CD8-positive, alpha-beta memory T cell (primary cell): ENCODE measurements at places on chromosomes 5 and 9. TPM values are rescaled to one million over a fixed set of nuclear protein-coding genes. Genes with fewer than 3 reads are reported as not detected.

- no peaks in the 10 kb centered on the region for H3K27me3 ChIP-seq
- H3K4me3 ChIP-seq, result no peak overlapping the region
- no peaks in the 10 kb centered on the region for H3K4me1 ChIP-seq
- no peak for DNase-seq
Observed at GRCh38 chr9:130209422-130209821, 37.2 kb downstream of the NCS1 start.

DNA sequence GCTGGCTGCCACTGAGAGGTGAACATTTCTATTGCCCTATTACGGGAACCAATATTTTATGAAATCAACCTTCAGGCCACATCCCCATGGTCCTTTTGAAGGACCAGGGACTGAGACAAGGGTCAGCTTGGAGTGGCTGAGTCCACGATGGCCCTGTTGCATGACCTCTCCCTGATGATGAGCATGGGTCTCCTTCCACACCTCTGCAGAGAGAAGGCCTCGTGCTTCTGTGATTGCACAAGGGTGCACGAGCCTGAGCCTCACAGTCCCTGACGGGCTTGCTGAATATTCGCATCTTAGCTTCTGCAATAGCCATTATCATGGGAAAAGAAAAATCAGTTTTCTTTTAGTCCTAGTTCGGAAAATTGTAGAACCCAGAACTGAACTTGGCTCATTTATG, 255.0 kb upstream of the IRX2 start:
- H3K27me3 ChIP-seq, result no peaks in the 10 kb centered on the region
- H3K27ac ChIP-seq, result no peak overlapping the region
- no peak for DNase-seq
- H3K4me3 ChIP-seq, result no peak overlapping the region
- H3K36me3 ChIP-seq, result no peaks in the 10 kb centered on the region

DNA sequence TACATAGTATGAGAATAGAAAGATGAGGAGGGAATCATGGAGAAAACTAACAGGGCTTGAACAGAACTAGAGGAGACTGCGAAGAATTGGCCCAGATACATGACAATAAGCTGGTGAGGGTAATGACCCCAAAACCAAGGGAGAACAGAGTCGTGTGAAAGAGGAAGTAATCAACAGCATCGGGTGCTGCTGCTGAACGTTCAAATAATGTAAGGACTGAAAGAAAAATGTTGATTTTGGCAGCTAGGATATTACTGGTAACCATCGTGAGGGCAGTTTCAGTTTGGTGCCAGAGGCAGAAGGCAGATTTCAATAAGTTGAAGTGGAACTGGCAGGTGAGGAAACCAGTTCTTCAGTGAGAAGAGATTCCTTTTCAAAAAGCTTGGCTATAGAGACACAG, 66.8 kb upstream of the SMC2 start:
- H3K4me3 ChIP-seq, result no peak overlapping the region
- no peaks in the 10 kb centered on the region for H3K4me1 ChIP-seq
- no peaks in the 10 kb centered on the region for H3K36me3 ChIP-seq
- H3K27ac ChIP-seq, result no peak overlapping the region

DNA sequence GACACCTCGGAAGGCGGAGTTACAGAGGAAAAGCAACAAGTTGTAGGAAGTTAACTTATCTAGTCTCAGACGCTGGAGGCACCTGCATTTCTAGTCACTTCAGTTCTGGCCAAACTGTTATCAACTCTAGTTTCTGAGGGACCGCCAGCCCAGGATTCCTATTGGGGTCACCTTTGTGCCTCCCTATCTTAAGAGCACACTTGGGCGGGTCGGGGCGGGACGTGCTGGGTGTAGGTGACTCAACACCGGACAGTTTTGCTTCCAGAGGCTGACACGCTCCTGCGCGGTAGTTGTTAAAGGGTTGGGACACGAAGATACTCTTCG, 679 bp upstream of the KDM4C start:
- H3K4me1 ChIP-seq, result peaks cover 14% of the 10 kb centered on the region
- H3K27ac ChIP-seq, result peak overlapping the region; percentile 97
- H3K27me3 ChIP-seq, result no peaks in the 10 kb centered on the region
- DNase-seq, result peak; percentile 78

SH3GL2 gene
- total RNA-seq, result not detected

DNA sequence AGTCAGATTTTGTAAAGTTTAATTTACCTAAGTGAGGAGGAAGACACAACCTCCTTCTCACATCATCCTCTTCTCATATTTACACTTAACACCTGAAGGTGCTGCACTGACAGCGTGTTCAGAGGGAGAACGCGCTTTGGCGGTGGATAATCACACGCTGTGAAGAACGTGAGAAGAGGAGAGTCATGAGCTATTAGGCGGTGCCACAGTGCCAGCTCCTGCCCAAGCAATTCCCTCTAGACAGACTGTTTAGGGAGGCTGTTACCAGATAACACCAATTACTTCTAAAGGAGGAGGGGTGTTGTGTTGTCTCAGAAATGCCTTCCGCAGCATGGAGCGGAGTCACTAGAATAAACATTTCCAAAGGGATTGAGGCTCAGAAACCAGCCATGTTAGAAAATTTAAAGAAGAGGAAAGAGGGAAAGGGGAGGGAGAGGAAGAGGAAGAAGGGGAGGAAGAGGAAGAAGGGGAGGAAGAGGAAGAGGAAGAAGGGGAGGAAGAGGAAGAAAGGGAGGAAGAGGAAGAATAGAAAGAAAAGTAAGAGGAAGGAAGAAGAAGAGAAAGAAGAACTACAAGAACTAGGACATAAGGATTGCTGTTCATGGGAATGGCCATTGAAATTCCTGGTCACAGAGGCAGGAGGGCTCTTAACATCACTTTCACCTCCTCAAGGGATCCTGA, 37.3 kb upstream of the WWC1 start:
- DNase-seq, result no peak
- H3K4me3 ChIP-seq, result no peak overlapping the region
- H3K27ac ChIP-seq, result no peak overlapping the region
- no peaks in the 10 kb centered on the region for H3K36me3 ChIP-seq
- H3K27me3 ChIP-seq, result no peaks in the 10 kb centered on the region

GRCh38 chr5:27466959-27467358, 428.6 kb upstream of the CDH9 start:
- no peak overlapping the region for H3K4me3 ChIP-seq
- H3K4me1 ChIP-seq, result no peaks in the 10 kb centered on the region
- no peak overlapping the region for H3K27ac ChIP-seq
- H3K27me3 ChIP-seq, result no peaks in the 10 kb centered on the region
- no peaks in the 10 kb centered on the region for H3K36me3 ChIP-seq
- DNase-seq, result no peak

GRCh38 chr9:136327304-136327974, at the start of gene GPSM1:
TSS of gene GPSM1 (plus strand) at chr9:136327539. CDS start at chr9:136327696, 157 bp downstream.
- H3K27me3 ChIP-seq, result no peaks in the 10 kb centered on the region
- peak within 1 kb of the TSS; percentile 32 for H3K4me3 ChIP-seq
- H3K27ac ChIP-seq, result no peak within 1 kb of the TSS
- H3K4me1 ChIP-seq, result peaks cover 12% of the 10 kb centered on the region

GRCh38 chr5:59238126-59238902, 655.2 kb downstream of the PDE4D start:
- no peaks in the 10 kb centered on the region for H3K4me1 ChIP-seq
- H3K27me3 ChIP-seq, result no peaks in the 10 kb centered on the region
- H3K4me3 ChIP-seq, result no peak overlapping the region
- no peak for DNase-seq
- no peaks in the 10 kb centered on the region for H3K36me3 ChIP-seq

DNA sequence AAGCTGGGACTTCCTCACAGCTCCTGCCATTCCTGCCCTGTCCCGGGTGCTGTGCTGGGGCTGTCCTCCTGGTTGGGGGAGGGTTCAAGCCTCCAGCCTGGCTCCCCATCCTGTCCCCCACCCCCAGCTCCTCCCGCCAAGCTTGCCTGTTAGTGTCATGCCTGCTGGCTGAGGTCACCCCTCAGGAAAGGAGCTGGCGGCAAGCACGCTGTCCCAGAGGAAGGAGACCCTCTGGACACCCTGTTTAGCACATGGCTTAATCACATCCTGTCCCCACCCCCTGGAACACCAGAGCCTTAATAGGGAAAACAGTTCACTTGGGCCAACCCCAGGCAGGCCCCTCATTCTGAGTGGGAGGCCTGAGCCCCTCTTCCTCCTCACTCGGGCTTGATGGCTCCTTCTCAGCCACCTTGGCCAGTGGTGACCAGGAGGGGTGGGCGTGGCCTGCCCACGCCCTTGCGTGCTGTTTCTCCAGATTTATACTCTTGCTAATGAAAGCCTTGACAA, 9.2 kb upstream of the PHYHD1 start:
- no peak for DNase-seq
- H3K27me3 ChIP-seq, result no peaks in the 10 kb centered on the region
- no peak overlapping the region for H3K27ac ChIP-seq
- no peak overlapping the region for H3K4me3 ChIP-seq

- no peak overlapping the region for H3K27ac ChIP-seq
- no peaks in the 10 kb centered on the region for H3K27me3 ChIP-seq
- no peak for DNase-seq
- no peak overlapping the region for H3K4me3 ChIP-seq
- H3K36me3 ChIP-seq, result no peaks in the 10 kb centered on the region
Observed at GRCh38 chr5:56206126-56206910, 26.8 kb downstream of the ANKRD55 start.

DNA sequence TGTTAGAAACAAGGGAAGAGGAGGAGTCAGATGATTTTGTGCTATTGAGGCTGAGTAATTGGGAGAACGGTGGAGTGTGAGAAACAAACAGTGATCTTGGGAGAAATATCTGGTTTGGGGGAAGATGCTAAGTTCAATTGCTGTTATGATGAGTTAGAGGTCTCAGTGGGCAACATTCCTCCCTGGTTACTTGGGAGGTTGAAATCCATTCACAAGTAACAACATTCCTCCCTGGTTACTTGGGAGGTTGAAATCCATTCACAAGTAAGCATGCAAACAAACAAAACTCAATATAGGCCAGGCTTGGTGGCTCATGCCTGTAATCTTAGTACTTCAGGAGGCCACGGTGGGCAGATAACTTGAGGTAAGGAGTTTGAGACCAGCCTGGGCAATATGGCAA, 38.7 kb downstream of the AGXT2 start:
- no peak for DNase-seq
- H3K4me1 ChIP-seq, result no peaks in the 10 kb centered on the region
- no peaks in the 10 kb centered on the region for H3K36me3 ChIP-seq
- H3K27ac ChIP-seq, result no peak overlapping the region
- H3K4me3 ChIP-seq, result no peak overlapping the region

DNA sequence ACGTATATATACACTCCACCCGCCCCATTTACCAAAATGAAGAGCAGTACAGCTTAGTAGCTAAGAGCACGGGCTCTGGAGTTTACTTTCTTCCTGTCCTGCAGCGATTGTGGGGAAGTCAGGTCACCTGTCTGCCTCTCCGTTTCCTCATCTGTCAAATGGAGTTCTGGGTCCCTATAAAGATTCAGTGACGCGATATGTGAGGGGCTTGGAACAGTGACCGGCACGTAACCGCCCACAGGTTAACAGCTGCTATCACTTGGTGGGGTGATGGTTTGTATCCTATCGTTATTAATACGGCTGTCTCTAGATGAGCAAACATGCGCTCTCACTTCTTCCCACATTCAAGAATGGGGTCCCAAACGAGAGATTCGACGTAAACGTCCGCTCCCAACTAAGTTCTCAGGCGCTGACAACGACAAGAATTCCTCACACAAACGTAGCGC, 426 bp downstream of the FAM114A2 start:
- no peaks in the 10 kb centered on the region for H3K27me3 ChIP-seq
- DNase-seq, result peak; percentile 61
- H3K27ac ChIP-seq, result peak overlapping the region; percentile 92
- no peaks in the 10 kb centered on the region for H3K36me3 ChIP-seq

- no peak overlapping the region for H3K27ac ChIP-seq
- H3K4me1 ChIP-seq, result no peaks in the 10 kb centered on the region
- no peaks in the 10 kb centered on the region for H3K27me3 ChIP-seq
- H3K4me3 ChIP-seq, result no peak overlapping the region
Observed at GRCh38 chr5:32805971-32806638, 95.0 kb downstream of the NPR3 start.

GRCh38 chr5:75907651-75908050, 175.5 kb upstream of the SV2C start:
- no peaks in the 10 kb centered on the region for H3K36me3 ChIP-seq
- no peak overlapping the region for H3K4me3 ChIP-seq
- DNase-seq, result no peak
- H3K27me3 ChIP-seq, result no peaks in the 10 kb centered on the region

TIMD4 gene
- 1.5 TPM for total RNA-seq

SPINK7 gene
- total RNA-seq, result not detected

WNT8A gene
- total RNA-seq, result not detected

CYLC2 gene
- total RNA-seq, result not detected

DNA sequence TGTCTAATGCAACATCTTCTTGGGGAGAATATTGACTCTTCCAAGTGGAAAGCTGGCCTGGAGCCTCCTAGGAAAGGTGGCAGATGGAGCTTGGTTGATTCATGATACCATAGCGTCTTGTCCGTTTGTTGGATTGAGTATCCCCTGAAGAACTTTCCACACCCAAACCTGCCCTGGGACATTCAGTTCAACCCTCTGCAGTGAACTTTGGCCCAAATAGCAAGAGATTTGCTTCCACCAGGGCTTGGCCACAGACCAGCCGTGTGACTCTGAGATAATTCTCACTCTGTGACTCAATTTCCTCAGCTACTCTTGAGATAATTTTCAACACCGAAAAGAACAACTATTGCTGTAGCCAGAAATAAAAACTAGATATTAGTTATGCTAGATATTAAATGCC, 108.0 kb upstream of the RAD23B start:
- no peaks in the 10 kb centered on the region for H3K27me3 ChIP-seq
- H3K4me1 ChIP-seq, result no peaks in the 10 kb centered on the region
- H3K36me3 ChIP-seq, result no peaks in the 10 kb centered on the region
- no peak overlapping the region for H3K27ac ChIP-seq

DNA sequence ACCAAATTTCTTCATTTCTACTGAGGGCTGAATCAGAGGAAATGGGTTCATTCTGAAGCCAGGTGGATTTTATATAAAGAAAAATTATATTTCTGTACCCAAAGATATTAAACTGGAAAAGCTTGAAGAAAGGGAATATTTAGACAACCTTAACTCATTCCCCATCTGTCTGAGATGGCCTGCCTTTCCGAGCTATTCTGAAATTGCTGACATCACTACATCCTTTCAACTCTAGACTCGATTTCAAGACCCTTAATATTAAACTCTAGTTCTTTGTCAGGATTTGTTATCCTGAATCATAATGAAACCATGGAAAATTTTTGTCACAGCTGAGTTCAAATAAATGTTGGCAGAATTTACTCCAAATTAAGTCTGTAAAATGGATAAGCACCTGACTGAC, 818.5 kb upstream of the SEMA6A start:
- H3K4me3 ChIP-seq, result no peak overlapping the region
- no peaks in the 10 kb centered on the region for H3K4me1 ChIP-seq
- no peaks in the 10 kb centered on the region for H3K27me3 ChIP-seq
- H3K36me3 ChIP-seq, result no peaks in the 10 kb centered on the region
- no peak for DNase-seq
- H3K27ac ChIP-seq, result no peak overlapping the region

GMCL2 gene
- not detected for total RNA-seq

FGF10 gene
- total RNA-seq, result not detected

DNA sequence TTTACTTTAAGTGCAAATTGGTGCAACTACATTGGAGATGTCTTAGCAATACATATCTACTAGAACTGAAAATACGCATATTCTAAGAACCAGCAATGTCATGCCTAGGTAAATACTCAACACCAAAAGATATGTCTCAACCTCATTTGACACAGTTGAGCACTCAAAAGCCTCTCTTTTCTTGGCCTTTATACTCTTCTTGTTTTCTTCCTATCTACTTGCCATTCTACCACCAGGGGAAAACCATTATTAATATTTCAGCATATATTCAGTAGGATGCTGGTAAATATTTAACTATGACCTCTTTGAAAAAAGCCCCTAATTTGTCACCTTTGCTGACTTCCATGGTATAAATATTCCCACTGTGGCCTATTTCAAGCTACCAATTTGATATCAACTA, 443.8 kb downstream of the LRRC70 start:
- no peak overlapping the region for H3K4me3 ChIP-seq
- H3K27me3 ChIP-seq, result no peaks in the 10 kb centered on the region
- no peaks in the 10 kb centered on the region for H3K4me1 ChIP-seq
- H3K27ac ChIP-seq, result no peak overlapping the region
- DNase-seq, result no peak
- H3K36me3 ChIP-seq, result no peaks in the 10 kb centered on the region
